Caco-2 (cell line): ENCODE measurements at places on chromosomes 7 and 10. TPM values are rescaled to one million over a fixed set of nuclear protein-coding genes. Genes with fewer than 3 reads are reported as not detected.

Gene DPYSL4
- total RNA-seq, result 0.12 TPM in 1 of 2 replicates, not detected in the other

DNA sequence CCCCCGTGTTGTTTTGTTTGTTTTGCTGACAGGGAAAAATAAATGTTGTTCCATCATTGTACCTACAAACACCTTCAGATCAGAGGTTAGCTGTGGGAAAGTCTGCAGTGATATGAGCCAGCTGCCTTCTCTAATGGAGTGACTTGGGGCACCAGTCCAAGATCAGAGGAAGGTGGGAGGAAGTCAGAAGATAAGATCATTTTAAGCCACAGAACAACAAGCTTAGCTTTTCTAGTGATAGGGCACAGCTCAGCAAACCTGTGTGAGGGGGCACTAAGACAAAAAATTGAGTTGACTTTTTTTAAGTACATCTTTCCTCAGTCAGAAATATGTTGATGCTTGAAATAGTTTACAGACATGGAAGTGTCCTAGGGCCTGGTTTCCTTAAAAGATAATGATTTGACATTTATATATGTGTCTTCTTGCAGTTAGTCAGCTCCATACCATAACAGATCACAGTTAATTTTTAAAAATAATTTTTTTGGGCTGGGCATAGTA is 240.3 kb upstream of the KAT6B start:
- no peaks in the 10 kb centered on the region for H3K27me3 ChIP-seq
- H3K27ac ChIP-seq, result peak overlapping the region; percentile 25
- H3K4me3 ChIP-seq, result no peak overlapping the region

GRCh38 chr10:13224210-13224995 is 9.8 kb downstream of the UCMA start:
- no peaks in the 10 kb centered on the region for H3K4me1 ChIP-seq
- H3K27me3 ChIP-seq, result no peaks in the 10 kb centered on the region
- no peaks in the 10 kb centered on the region for H3K36me3 ChIP-seq
- H3K27ac ChIP-seq, result no peak overlapping the region
- H3K4me3 ChIP-seq, result no peak overlapping the region
- DNase-seq, result no peak

Gene STEAP1B
- total RNA-seq, result 1.7 TPM in 2 replicates

GRCh38 chr7:311131-311680 is 21.2 kb downstream of the FOXL3 start:
- peaks cover 16% of the 10 kb centered on the region; the same call in 1 of the 2 replicates for H3K4me1 ChIP-seq
- no peaks in the 10 kb centered on the region for H3K36me3 ChIP-seq
- H3K27me3 ChIP-seq, result no peaks in the 10 kb centered on the region
- no peak for DNase-seq

DNA sequence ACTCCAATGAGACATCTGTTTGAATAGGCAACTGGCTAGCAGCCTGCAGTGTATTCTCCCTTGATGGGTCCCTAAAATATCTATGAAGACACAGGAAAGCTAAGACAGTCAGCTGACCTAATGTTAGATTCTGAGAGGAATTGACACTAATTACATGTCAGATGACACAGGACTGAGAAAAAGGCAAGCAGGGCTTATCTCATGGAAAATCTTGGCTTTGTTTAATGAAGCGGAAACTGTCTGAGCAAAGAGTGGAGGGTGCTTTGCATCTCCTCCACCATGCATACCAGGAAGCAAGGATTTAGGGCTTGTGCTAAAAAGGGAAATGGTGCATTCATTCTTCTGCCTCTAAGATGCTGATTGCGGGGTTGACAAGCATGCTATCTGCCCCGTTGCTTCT is 135.5 kb upstream of the GLI3 start:
- no peak for DNase-seq
- H3K4me1 ChIP-seq, result no peaks in the 10 kb centered on the region
- H3K36me3 ChIP-seq, result no peaks in the 10 kb centered on the region
- no peaks in the 10 kb centered on the region for H3K27me3 ChIP-seq
- H3K27ac ChIP-seq, result no peak overlapping the region

DNA sequence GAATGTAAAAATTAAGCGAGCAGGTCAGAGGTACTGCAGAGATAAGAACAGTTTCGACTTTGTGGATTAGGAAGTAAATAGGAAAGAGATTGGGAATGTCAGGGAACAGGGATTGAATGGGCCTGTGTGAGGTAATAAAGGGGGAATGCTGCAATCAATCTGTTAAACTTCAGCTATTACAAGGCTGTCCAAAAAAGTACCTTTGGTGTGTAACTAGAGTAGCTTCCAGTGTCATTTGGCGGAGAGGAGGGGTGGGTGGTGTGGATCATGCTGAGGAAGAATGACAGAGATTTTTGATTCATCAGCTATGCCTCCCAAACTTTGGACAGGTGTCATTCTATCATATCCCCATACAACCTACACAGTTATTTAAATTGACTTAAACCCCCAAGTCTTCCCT is 128.2 kb upstream of the RHEB start:
- no peaks in the 10 kb centered on the region for H3K4me1 ChIP-seq

Gene HOXA1
- total RNA-seq, result 18.5 and 18.8 TPM in 2 replicates

Gene LLCFC1
- not detected in 2 replicates for total RNA-seq

DNA sequence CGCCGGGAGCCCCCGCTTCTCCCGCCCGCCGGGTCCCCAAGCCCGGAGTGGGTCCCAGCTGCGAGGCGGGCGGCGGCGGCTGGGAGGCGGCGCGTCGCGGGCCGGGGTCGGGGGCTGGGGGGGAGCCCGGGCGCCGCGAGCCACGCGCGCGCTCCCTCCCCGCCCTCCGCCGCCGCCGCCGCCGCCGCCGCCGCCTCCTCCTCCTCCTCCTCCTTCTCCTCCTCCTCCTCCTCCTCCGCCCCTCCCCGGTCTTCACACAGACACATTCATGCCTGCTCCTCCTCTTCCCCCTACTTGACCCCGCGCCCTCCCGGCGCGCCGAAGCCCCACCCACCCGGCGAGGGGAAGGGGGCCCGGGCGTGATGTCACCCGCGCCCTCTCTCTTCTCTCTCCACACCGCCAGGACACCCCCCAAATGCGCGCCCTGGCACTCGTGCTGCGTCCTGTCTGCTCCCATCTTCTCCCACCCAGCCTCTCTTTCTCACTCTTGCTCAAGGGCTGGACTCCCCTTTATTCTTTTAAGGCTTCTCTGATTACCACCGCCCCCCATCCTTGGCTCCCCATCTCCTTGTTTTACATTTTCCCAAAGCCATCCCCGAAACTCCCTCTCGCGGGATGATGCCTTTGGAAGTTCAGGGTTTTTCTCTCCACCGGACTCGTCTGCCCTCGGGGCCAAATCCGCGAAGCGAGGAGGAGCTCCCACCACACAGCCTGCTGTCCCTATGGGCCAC is 967 bp upstream of the GLI3 start:
- DNase-seq, result no peak
- H3K27ac ChIP-seq, result peak overlapping the region; percentile 56
- H3K4me1 ChIP-seq, result peaks cover 4% of the 10 kb centered on the region; the same call in 1 of the 2 replicates
- no peaks in the 10 kb centered on the region; the same call in none of the 2 replicates for H3K27me3 ChIP-seq
- H3K36me3 ChIP-seq, result no peaks in the 10 kb centered on the region
- H3K4me3 ChIP-seq, result peak overlapping the region; percentile 39

Gene ZNF804B
- not detected in 2 replicates for total RNA-seq

- H3K4me1 ChIP-seq, result no peaks in the 10 kb centered on the region
- DNase-seq, result no peak
- H3K27me3 ChIP-seq, result no peaks in the 10 kb centered on the region
- no peak overlapping the region for H3K4me3 ChIP-seq
- H3K27ac ChIP-seq, result no peak overlapping the region
These were observed 4.3 kb upstream of the PPIF start for GRCh38 chr10:79342811-79343561.

Gene TMEM130
- not detected in 2 replicates for total RNA-seq

Gene H2BK1
- not detected in 2 replicates for total RNA-seq

DNA sequence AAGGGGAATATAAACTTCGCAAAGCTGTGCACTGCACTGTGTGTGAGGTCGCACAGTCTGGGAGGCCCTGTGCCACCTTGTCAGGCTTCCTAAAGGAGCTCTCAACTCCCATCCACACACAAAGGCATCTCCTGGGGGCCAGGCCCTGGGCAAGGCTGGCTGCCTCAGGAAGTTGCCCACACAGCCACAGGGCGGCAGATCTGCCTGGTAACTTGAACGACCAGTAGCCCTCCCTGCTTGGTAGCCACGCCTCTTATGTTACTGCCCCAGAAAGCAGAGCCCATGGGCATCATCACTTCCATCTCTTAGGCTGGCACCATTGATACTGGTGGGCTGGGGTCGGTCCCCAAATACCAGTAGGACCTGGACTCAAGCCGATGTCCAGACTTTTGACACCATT is 82.8 kb downstream of the HECW1 start:
- no peaks in the 10 kb centered on the region for H3K36me3 ChIP-seq
- DNase-seq, result no peak
- no peaks in the 10 kb centered on the region for H3K27me3 ChIP-seq
- no peak overlapping the region for H3K4me3 ChIP-seq
- no peaks in the 10 kb centered on the region; the same call in 1 of the 2 replicates for H3K4me1 ChIP-seq

Gene NCAPG2
- 67.3 and 67.6 TPM in 2 replicates for total RNA-seq

DNA sequence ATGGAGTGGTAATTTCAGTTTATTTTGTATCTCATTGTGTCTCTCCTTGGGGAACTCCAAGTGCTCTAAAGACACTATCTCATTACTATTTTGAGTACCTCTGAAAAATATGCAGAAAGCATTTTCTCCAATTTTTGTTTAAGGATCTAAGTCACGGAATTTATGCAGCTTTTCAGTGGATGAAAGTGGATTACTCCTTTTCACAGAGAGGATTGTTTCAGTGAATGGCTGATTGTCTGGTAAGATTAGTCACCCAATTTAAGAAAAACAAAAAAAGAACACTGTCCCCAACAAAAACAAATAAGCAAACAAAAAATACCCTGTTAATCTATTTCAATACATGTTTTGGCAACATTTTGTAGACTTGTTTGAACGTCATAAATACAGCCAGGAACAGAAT is 338.3 kb upstream of the TEX47 start:
- no peak overlapping the region for H3K27ac ChIP-seq
- H3K36me3 ChIP-seq, result no peaks in the 10 kb centered on the region
- DNase-seq, result no peak
- no peak overlapping the region for H3K4me3 ChIP-seq
- no peaks in the 10 kb centered on the region for H3K4me1 ChIP-seq

GRCh38 chr7:139153832-139154231 is 44.3 kb upstream of the ZC3HAV1 start:
- H3K4me3 ChIP-seq, result no peak overlapping the region
- H3K4me1 ChIP-seq, result no peaks in the 10 kb centered on the region
- no peak overlapping the region for H3K27ac ChIP-seq
- H3K27me3 ChIP-seq, result no peaks in the 10 kb centered on the region
- no peaks in the 10 kb centered on the region for H3K36me3 ChIP-seq
- no peak for DNase-seq

Gene IQCE
- total RNA-seq, result 13.4 and 18.7 TPM in 2 replicates

DNA sequence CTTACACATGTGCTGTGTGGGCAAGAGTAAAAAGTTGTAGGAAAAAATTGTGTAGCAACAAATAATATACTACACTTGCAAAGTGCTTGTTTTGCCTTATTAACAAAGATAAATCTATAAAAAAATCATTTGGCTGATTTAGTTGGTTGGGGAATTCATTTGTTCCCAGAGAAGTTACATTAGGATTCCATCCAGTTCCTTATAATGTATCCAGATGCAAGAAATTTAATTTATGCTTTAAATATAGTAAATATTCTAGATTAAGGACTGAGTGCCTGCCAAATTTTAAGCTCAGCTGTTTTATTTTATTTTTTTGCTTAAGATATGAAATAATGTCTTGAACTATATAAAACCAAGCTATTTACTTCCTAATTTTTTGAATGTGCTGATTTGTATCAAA is 1169.9 kb downstream of the NXPH1 start:
- H3K4me1 ChIP-seq, result no peaks in the 10 kb centered on the region
- H3K4me3 ChIP-seq, result no peak overlapping the region
- no peak overlapping the region for H3K27ac ChIP-seq
- DNase-seq, result no peak
- H3K27me3 ChIP-seq, result no peaks in the 10 kb centered on the region

DNA sequence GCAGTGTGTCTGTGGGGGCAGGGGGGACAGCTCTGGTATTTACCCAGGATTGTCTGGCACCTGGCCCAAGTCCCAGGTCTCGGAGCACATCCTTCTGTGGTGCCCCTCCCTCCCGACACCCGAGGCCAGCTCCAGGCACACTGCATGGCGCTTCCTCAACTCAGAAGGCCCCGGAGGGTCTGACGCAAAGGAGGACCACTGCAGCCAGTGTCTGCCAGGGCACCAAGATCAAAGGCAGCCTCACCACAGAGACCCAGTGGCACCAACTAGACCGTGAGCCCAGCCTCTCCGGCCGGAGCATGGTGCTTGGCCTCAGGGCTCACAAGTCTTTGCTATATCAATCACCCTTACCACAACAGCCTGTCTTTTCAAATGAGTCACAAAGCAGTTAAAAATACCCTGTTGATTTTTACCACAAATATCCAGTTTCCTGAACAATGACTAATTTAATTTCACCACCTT is 99.3 kb upstream of the DDC start:
- H3K4me1 ChIP-seq, result no peaks in the 10 kb centered on the region
- H3K36me3 ChIP-seq, result no peaks in the 10 kb centered on the region; the same call in none of the 2 replicates
- H3K4me3 ChIP-seq, result no peak overlapping the region
- no peaks in the 10 kb centered on the region for H3K27me3 ChIP-seq
- no peak overlapping the region for H3K27ac ChIP-seq

- no peak overlapping the region for H3K4me3 ChIP-seq
- no peak overlapping the region for H3K27ac ChIP-seq
- H3K4me1 ChIP-seq, result peaks cover 26% of the 10 kb centered on the region
- H3K27me3 ChIP-seq, result no peaks in the 10 kb centered on the region
- DNase-seq, result no peak
These were observed 41.9 kb upstream of the ACSL5 start for GRCh38 chr10:112332022-112332421.

GRCh38 chr7:30193336-30193943 is 58.7 kb downstream of the MTURN start:
- no peak for DNase-seq
- no peaks in the 10 kb centered on the region for H3K4me1 ChIP-seq
- H3K27me3 ChIP-seq, result no peaks in the 10 kb centered on the region
- no peaks in the 10 kb centered on the region for H3K36me3 ChIP-seq
- no peak overlapping the region for H3K27ac ChIP-seq

- H3K4me3 ChIP-seq, result no peak overlapping the region
- no peak for DNase-seq
- peaks cover 16% of the 10 kb centered on the region for H3K4me1 ChIP-seq
- H3K27me3 ChIP-seq, result no peaks in the 10 kb centered on the region
These were observed 37.1 kb upstream of the ZMIZ2 start for GRCh38 chr7:44711528-44711927.

GRCh38 chr7:28758186-28758585 is 199.9 kb downstream of the TRIL start:
- H3K4me1 ChIP-seq, result no peaks in the 10 kb centered on the region

DNA sequence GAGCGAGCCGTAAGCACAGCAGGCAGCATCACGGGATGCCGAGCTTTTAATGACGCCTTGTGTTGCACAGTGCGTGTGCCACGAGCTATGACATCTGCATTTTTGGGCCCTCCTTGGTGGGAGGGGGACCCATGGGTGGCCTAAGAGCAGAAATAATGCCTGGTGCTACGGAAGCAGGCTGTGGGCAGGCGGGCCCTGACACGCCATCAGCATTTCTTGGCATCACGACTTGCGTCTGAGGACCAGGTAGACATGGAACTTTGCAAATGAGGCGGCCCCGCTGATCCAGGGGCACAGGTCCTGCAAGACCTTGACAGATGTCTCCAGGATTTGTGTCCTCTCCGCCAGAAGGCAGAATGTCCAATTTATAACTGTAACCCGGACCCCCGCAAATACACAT is 117.8 kb upstream of the RNF32 start:
- no peaks in the 10 kb centered on the region for H3K27me3 ChIP-seq
- no peak for DNase-seq
- H3K4me3 ChIP-seq, result no peak overlapping the region
- no peaks in the 10 kb centered on the region for H3K36me3 ChIP-seq
- H3K27ac ChIP-seq, result no peak overlapping the region

Gene SLC39A12
- not detected in 2 replicates for total RNA-seq

- H3K27me3 ChIP-seq, result no peaks in the 10 kb centered on the region; the same call in 1 of the 2 replicates
- H3K4me1 ChIP-seq, result no peaks in the 10 kb centered on the region
- peak; percentile 23 for DNase-seq
- no peak overlapping the region for H3K27ac ChIP-seq
- H3K4me3 ChIP-seq, result no peak overlapping the region
These were observed 36.3 kb downstream of the JAZF1 start for GRCh38 chr7:28144266-28144665.

Gene C10orf67
- total RNA-seq, result not detected in 2 replicates
